LoVo (cell line): ENCODE measurements at places on chromosomes 4 and X.
A peak's percentile ranks its signal among the peaks of the same experiment; 100 is the strongest.

DNA sequence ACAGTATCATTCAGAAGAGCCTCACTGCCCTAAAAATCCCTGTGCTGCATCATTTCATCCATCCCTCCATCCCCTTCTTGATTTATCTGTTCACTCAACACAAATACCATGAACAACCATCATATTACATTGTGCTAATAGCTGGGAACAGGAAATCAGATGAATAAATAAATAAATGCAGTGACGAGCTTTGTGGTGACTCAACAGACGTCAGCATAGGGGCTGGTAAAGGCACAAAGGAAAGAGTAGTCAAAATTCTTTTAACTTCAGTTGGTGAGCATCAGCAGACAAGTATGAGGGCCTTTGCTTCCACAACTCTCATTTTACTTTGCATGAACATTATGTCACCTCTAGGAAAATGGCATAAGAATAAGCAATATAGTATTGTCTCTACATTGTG is 65.5 kb downstream of the EDNRA start:
- no peak for DNase-seq

- peak; percentile 60 for DNase-seq
Observed at GRCh38 chr4:2817701-2818350, 24.9 kb downstream of the SH3BP2 start.

- DNase-seq: no peak
Observed at GRCh38 chrX:11259437-11259836, 33.8 kb upstream of the AMELX start.

DNA sequence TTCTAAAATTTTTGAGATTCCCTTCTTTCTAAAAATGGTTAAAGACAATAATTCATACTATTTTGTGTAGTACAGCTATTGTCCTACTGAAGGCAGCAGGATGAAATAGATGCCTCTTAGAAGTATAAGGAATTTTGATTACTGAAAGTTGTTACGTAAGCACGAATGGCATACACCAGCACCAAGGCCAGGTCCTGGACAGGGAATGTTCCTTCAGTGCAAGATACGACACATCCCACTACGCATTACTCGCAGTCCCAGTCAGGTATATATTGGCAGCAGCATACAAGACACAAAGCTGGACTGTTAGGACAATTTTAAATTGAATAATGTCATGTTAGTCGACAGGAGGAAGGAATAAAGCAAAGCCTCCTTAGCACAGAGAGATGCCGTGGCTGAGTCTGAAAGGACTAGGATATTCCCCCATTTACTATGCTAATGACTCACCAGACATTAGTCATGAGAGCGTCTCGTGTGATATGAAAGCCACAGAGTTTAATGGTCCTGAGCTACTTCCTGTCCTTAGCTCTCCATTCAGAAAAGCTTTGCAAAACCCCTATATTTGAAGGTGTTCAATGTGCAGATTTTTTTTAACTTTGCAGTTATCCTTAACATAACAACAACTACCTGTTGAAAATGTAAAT is 504.3 kb downstream of the FAM133A start:
- peak; percentile 9 for DNase-seq

GRCh38 chr4:1952058-1952700 is 56.6 kb downstream of the NELFA start:
- DNase-seq: no peak

DNA sequence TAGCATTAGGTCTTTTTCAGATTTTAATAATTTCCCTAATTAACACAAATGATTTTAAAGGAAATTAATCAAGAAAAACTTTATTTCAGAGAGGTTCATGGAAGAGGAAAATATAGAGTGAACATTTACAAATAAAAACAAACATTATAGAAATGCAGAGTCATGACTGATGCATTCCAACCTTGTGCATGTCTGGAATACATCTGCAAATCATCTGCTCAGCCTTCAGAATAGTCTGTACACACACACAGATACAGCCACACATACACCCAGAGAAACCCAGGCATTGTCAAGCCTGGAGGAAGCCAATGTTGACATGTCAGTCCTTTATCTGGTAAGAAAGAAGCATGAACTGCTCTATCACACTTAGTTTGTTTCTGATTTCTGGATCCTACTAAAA is 61.3 kb upstream of the NFKB1 start:
- no peak for DNase-seq

- DNase-seq: peak; percentile 42
Observed at GRCh38 chr4:140061194-140061593, 92.8 kb downstream of the MAML3 start.

DNA sequence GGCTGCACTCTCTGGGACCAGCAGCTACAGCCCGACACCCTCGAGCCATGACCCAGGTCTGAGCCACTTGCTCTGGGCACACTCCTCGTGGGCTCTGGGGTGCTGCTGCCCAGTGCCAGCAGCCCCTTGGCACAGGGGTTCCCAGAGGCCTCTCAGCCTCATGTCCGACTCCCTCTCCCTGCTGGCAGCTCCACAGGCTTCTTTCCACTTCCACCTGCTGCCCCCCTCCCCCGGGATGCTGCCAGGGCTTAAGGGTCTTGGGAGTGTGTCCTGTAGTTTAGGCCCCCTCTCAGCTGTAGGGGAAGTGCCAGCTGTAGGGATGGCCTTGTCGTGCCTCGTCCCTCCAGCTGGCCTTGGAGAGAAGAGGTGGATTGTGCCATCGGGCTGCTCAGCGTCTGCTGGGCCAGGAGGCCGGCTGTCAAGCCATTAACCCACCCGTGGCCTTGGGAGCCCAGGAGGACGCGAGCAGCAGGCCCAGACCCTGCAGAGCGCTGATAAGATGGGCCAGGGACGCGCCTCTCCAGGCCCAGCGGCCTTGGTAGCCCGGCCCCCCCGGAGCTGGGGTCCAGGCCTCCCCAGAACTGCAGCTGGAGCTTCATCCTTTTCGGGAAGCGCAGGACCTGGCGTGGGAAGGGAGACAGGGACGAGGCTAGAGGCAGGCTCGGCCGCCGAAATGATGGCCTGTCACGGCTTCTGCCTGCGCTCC is 1.0 kb upstream of the USP27X start:
- no peak for DNase-seq

DNA sequence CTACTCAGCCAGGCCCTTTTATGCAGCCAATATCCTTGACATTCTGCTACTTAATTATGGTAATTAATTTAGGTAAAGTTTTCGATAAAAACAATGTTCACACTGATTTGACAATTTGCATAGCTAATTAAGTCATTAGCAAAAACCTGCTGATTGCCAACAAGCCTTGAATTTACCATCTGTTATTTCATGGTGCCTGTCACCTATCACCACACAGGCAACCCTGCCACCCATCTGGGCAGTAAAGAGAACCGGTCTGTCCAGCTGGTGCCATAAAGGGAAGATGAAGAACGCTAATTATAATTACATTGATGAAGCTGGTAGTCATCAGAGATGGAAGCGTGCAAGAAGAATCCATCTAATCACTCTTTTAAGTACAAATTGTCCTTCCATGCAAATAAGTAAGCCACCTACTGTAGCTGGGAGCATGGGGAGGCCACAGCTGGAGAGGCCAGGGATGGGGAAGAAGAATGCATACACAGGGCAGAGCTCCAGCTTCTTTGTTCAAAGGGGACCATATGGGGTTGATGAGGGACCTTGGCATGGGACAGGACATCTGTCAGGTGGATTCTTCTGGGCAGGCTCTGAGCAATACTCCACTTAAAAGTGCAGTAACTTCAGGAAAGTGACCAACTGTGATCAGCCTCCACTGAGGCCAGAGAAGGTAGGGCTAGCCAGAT is 277.3 kb upstream of the TAPT1 start:
- DNase-seq: no peak

GRCh38 chrX:112662559-112663427 is 16.9 kb downstream of the LHFPL1 start:
- DNase-seq: no peak

DNA sequence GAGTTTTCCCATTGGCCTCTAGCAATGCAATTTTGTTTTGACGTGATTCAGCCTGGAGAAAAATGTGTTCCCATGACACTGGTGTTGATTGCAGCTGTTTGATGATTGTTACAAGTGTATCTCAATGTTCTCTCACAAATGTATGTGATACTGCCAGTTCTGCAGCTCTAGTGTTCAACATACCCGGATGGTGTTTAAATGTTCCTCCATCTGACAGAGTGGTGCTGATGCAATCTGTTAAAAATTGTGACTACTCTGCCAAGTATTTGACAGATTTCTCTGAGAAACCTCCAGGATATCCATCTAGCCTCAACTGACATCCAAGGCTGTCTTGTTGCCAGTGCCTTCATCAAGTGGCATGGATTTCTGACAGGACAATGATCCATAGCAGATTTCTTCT is 657.2 kb upstream of the DIAPH2 start:
- DNase-seq: no peak

DNA sequence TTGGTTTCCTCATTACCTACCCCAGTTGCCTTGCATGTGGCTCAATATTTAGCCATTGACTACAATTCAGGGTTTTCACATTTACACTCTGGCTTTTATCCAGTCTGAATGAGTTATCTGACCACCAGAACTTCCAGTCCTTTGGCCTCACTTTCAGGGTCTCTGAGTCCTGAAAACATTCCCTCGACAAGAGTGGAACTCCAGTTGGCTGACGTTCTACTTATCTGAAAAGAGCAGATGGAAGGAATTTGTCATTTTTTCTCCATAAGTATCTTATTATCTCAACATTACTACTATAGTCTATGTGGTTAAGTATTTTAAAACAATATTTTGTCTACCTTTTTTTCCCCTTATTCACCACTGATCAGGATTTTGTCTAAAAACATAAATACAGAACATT is 5.2 kb upstream of the CASP6 start:
- no peak for DNase-seq

DNA sequence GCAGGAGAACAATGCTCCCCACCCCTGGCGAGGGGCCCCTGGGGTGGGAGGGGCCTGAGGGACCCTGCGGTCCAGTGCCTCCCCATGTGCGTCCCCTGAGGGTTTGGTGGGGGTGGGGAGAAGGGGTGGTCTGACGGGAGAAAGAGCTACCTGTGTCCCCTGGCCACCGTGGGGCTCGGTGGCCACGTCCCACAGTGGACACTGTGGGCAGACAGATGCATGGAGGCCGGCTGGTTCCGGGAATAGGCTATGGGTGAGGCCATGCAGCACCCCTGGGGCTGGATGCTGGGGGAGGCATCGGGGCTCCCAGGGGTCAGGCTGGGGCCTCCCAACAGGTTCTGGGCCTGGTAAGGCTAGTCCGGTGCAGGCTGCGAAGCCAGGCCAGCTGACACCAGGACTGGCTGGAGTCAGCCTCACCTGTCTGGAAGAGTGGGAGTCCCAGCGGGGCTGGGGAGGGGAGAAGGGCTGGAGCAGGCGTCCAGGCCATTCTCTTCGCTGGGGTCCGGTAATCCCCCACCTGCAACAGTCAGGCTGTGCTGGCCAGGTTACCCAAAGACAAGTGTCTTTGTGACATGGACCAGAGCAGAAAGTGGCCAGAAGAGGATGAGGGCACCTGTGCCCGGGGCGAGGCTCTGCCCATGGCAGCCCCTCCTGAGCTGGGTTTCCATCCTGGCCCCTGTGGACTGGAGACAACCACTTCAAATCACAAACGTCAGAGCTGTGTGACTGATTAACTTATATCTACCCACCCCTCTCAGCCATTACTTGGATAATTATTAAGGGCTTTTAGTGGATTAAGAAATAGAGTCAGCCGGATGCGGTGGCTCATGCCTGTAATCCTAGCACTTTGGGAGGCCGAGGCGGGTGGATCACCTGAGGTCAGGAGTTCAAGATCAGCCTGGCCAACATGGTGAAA is 1.4 kb upstream of the FAM53A start:
- DNase-seq: no peak

GRCh38 chr4:118842055-118842454 is 6.1 kb upstream of the SEC24D start:
- no peak for DNase-seq

- no peak for DNase-seq
Observed at GRCh38 chrX:43615660-43616059, 40.4 kb upstream of the MAOA start.

GRCh38 chr4:174036576-174036975 is 246.9 kb downstream of the FBXO8 start:
- DNase-seq: no peak

DNA sequence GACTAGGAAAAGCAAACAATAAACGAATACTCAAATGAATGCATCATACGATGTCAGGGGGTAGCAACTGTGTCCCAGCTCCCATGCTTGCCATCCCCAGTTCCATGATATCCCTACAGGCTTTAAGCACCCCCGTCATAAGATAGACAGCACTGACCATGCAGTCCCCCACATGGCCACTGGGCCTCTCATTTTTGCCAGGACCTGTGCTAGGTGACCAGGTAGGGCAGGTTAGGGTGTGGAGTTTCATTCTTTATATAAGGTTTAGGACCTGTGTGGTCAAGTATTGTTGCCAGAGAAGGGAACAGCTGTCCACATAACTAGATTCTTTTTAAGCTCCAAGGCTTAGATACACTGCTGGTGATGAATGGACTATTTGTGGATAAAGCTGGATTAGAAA is 9.7 kb downstream of the PPEF2 start:
- no peak for DNase-seq

DNA sequence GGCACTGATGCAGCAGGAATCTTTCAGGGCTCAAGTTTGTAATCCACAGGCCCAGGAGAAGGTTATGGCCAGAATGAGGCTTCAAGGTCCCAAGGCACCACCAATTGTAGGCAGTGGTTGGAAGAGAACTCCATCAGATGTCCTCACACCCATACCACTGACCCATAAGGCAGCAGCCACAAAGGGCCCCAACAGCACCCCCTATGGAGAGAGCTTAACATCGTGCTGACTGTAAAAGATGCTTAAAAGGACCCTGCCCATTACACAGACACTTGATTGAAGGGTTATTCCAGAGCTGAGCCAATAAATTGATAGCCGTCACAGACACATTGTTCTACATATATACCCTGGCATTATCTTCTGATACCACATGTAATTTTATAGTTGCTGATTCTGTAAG is 113.7 kb downstream of the SOWAHB start:
- DNase-seq: no peak

GRCh38 chr4:27276307-27277073 is 415.8 kb downstream of the STIM2 start:
- DNase-seq: no peak

GRCh38 chr4:143406523-143406922 is 69.8 kb downstream of the GAB1 start:
- no peak for DNase-seq

DNA sequence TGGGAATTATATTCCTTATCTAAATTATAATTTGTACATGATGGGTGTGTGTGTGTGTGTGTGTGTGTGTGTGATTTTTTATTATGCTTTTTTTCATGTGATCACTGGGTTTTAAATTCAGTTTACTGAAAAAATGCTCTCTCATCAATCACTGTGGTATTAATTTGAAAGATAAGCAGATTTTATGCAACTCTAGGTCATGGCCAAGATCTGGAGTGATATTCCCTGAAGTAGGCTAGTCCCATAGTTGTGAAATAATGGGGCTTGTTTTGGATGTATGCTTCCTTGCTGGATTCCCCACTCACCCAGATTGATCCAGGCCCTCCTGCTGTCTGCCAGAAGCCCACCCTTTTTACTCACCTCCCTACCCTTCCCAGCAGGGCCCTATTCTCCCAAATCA is 22.0 kb upstream of the PGRMC2 start:
- no peak for DNase-seq

GRCh38 chrX:20211261-20211786 is 55.4 kb downstream of the RPS6KA3 start:
- no peak for DNase-seq

GRCh38 chrX:24148535-24149350 is 786 bp upstream of the ZFX start:
- no peak for DNase-seq
